ENCODE measurements at places on chromosomes 5 and 9.

- DNase-seq = no peak
- no peak overlapping the region for H3K27ac ChIP-seq
- H3K36me3 ChIP-seq = no peaks in the 10 kb centered on the region
- H3K4me1 ChIP-seq = no peaks in the 10 kb centered on the region
- H3K27me3 ChIP-seq = no peaks in the 10 kb centered on the region
These were observed 7.1 kb upstream of the IFNA6 start for GRCh38 chr9:21357479-21358460.

DNA sequence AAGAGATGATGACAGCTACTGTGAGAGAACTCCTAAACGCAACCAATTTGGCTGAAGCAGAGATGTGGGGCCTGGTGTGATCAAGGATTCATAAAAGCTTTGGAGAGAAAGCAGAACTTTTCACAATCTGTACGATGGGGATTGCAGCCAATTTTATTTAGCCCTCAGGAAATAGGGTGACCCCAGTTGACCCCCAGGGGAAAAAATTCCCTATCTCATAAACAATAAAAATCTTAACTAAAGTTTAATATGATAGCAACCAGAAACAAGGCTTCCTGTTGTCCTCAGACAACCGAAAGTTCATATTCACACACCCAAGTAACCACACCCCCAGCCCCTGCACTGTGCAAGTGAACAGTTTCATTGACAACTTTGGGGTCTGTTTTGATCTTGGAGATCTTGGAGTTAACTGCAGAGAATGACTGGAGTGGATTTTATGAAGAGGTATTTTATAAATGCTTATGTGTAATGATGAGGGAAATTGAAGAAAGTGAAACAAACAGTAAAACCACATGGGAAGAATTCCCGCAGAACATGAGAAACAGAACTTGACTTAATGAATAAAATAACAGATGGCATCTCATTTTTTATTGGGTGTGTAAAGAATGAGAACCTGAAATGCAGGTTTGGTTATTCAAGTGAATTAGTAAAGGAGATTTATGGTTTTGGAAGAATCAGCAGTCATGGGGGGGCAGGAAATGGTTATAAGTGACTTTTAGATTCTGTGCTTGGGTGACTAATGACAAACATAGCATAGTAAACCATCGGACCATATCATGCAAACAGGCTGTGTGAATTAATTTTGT is 94.5 kb downstream of the PDE4D start:
- no peaks in the 10 kb centered on the region for H3K27me3 ChIP-seq
- H3K4me3 ChIP-seq = no peak overlapping the region
- H3K36me3 ChIP-seq = no peaks in the 10 kb centered on the region
- peak overlapping the region; percentile 28 for H3K27ac ChIP-seq

- peaks cover 6% of the 10 kb centered on the region for H3K4me1 ChIP-seq
- no peaks in the 10 kb centered on the region for H3K27me3 ChIP-seq
- no peak for DNase-seq
These were observed 13.9 kb downstream of the SLC36A1 start for GRCh38 chr5:151461312-151461711.

DNA sequence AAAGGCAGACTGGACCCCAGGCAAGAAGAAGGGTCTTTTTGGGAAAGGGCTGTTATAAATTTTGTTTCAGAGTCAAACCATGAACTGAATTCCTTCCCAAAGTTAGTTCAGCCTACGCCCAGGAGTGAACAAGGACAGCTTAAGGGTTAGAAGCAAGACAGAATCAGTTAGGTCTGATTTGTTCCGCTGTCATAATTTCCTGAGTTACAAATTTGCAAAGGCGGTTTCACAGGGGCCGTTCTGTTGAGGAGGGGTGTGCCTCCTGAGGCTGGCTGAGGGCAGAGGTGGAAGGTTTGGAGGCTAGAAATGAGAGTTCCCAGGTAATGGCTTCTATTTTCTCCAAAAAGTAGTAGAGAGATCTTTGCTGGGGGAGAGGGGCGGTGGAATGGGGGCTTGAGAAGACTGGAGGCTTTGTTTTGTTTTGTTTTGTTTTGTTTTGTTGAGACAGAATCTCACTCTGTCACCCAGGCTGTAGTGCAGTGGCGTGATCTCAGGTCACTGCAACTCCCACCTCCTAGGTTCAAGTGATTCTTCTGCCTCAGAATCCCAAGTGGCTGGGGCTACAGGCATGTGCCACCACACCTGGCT is 4.1 kb upstream of the CERCAM start:
- H3K4me1 ChIP-seq = no peaks in the 10 kb centered on the region
- no peak overlapping the region for H3K27ac ChIP-seq
- DNase-seq = no peak
- no peaks in the 10 kb centered on the region for H3K36me3 ChIP-seq
- no peak overlapping the region for H3K4me3 ChIP-seq

- H3K36me3 ChIP-seq = no peaks in the 10 kb centered on the region
- DNase-seq = no peak
- no peak overlapping the region for H3K27ac ChIP-seq
- no peak overlapping the region for H3K4me3 ChIP-seq
These were observed 202.8 kb downstream of the DMRTA1 start for GRCh38 chr9:22649384-22649783.

DNA sequence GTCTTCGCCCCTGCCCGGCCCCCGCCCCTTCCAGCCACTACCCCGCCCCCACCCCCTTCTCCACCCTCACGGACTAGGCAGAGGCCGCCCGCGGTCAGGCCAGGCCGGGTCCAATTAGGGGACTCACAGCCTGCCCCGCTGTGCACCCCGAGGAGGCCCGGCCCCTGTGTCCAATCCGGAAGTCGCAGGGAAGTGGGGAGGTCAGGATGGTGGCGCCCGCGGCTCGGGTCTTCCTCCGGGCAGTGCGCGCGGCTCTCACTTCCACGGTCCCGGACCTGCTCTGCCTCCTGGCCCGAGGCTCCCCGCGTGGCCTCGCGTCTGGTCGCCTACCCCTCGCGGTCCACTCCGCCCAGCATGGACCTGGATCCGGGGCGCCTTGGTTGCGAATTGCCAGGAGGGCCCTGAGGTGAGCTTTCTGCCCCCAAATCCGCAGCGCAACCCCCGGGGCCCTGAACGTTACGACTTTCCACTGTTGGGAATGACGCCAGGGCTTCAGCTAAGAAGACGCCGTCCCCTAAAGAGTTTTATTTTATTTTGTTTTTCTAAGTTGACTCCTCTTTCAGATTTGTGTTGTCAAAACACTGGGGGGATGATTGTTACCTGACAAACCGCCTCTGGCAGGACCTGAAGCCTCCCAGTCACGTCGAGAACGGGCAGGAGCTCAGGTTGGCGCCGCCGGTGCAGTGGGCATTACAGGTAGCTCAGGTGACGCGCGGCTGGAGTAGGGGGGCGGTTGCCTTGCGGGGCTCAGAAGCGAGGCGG is 763 bp upstream of the IRX2 start:
- H3K27me3 ChIP-seq = peaks cover 90% of the 10 kb centered on the region
- peaks cover 13% of the 10 kb centered on the region for H3K4me1 ChIP-seq
- H3K27ac ChIP-seq = no peak overlapping the region
- no peak for DNase-seq
- H3K4me3 ChIP-seq = peak overlapping the region; percentile 36

DNA sequence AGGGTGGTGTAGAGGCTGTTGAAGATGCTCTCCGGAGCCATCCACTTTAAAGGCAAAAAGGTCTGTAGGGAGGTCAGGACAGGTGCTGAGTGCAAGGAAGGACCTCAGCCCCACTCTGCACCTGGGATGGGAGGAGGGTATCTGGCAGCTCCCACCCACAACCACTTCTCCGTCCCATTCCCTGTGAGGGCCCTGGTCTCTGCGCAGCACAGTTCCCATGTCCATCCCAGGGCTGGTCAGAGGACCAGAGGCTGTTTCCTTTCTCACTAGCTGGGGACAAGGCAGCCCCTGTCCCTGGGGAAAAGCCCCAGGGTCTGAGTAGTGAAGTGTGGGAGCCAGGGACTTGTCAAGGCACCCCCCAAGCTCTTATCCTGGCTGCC is 33.7 kb upstream of the CSF1R start:
- H3K27ac ChIP-seq = no peak overlapping the region
- DNase-seq = no peak
- peaks cover 20% of the 10 kb centered on the region for H3K4me1 ChIP-seq
- no peaks in the 10 kb centered on the region for H3K27me3 ChIP-seq
- H3K36me3 ChIP-seq = peaks cover 13% of the 10 kb centered on the region

DNA sequence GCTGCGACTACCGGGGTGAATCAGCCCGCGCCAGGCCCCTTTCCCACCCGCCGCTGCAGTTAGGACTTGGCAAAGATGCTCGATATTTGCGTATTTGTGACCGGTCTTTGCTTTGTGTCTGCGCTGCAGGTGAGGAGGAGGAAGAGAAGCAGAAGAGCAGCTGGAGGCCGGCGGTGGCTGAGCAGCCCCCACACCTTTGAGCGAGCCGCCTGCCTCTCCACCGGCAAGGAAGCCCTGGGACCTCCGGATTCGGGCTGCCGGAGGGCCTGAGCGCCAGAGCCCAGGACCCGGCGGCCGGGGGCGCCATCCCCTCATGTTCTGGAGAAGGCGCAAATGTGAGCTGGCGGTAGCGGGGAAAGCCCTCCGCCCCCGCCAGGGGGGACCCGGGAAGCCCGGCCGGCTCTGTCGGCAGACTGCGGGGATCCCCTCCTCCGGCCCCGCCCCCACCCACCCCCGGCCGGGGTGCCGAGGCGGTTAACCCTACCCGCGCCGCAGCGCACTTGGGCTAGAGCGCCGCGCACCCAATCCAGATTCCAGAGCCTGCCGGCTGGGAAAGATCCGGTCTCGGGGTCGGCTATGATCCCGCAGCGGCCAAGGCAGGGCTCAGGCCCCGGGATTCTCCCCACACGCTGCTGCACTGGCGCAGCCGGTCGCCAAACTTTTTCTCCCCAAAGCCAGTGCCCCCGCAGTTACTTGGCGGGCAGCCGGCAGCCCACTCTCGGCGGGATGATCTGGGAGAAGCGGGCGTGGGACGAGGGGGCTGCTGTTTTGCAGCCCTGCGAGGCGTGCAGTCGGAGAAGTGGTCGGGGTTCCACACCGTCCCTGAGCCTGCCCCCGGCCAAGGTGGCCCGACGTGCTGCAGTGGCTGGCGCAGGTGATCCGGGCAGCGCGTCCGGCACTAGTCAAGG is 800 bp upstream of the KCNN2 start:
- H3K36me3 ChIP-seq = no peaks in the 10 kb centered on the region
- DNase-seq = no peak
- peaks cover 19% of the 10 kb centered on the region for H3K4me1 ChIP-seq
- peaks cover 68% of the 10 kb centered on the region for H3K27me3 ChIP-seq
- no peak overlapping the region for H3K27ac ChIP-seq
- H3K4me3 ChIP-seq = peak overlapping the region; percentile 50

DNA sequence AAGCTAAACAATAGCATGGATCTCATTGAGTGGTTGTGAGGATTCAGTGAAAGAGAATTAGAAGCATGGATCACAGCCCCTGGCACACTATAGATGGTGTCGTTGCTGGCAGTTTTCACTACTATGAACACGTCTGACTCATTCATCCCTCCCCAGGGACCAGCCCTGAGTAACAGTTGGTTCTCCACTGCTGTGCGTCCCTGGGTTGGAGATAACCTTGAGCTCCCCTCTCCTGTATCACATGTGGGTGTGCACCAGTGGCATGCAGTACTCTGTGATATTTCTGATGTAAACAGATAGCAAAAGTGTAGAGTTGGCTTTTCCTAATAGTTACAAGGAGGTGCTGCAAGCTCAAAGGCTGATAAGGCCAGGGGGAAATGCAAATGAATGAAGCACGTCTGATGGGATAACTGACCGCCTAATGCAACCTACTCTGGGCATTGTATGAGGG is 8.8 kb upstream of the LCP2 start:
- no peak overlapping the region for H3K27ac ChIP-seq
- H3K4me1 ChIP-seq = peaks cover 25% of the 10 kb centered on the region
- no peaks in the 10 kb centered on the region for H3K36me3 ChIP-seq
- DNase-seq = peak; percentile 42

DNA sequence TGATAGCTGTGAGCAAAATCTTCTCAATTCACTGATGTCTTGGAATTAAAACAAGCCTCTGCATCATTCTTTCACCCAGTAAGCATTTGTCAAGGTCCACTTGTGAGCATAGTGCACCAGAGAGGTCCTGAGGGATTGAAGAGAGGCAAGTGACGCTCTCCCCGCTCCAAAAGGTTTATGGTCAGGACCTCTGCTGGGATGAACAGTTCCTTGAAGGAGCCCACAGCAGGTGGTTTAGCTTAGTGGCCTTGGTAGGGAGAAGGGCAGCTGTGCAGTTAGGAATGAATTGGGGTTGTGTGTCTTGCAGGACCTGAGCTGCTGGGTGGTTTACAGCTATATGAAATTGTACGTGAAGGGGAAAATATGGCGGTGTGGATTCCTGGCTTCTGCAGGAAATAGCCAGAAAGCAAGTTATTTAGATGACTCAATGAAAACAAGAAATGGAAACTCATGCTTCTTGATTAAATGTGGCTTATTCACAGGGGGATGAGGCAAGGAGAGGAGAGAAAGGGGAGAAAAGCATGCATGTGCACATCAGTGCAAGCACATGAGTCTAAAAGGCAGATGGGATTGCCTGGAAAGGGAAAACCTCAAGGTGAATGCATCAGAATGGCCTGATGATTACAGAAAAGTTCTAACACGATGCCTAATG is 42.0 kb downstream of the SUB1 start:
- no peak for DNase-seq
- H3K27ac ChIP-seq = no peak overlapping the region
- no peak overlapping the region for H3K4me3 ChIP-seq

DNA sequence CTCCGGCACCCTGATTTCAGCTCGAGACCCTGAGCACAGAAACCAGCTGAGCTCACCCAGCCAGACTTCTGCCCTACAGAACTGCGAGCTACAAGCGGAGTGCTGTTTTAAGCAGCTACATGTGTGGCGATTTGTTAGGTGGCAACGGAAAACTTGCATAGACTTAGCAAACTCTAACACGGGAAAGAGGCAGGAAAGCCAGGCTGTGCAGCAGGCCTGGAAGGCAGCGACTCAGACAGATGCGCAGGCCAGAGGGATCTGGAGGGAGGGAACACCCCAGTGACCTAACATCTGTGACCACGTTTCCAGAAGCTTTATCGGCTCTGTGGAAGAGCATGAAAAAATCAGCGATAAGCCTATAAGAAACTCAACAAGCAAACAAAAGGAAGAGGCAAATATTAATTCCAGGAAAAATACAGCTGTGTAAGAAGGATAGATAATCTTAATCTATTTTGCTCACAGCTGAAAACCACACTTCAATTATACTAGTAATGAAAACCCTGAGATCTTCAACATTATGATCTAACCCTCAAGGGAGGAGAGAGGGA is 11.0 kb downstream of the UBAC1 start:
- no peak overlapping the region for H3K4me3 ChIP-seq
- H3K36me3 ChIP-seq = peaks cover 91% of the 10 kb centered on the region
- H3K4me1 ChIP-seq = no peaks in the 10 kb centered on the region
- no peak overlapping the region for H3K27ac ChIP-seq

Data from tibial nerve (tissue), 4 donors.